H1 (cell line): ENCODE measurements at places on chromosomes 2 and 18.

DNA sequence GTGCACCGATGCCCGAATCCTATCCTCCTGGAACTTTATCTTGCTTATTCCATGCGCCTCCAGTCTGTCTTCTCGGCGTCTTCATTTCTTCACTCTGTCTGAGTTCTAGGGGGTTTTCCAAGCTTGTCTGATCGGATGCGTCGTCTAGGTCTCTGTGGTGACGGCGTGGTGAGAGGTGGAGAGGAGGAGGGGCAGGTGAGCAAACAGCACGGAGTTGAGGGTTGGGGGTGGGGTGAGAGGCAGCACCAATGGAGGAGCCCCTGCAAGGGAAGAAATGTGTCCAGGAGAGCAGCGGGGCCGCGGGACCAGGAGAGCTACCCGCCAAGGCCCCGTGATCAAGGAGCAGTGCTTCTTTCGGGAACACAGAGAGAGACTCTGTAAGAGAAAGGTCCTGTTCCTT, 131.3 kb upstream of the TWIST2 start:
- no peak for DNase-seq

GRCh38 chr2:28610583-28611201, 114.8 kb downstream of the PLB1 start:
- no peak for DNase-seq

- no peak for DNase-seq
Observed at GRCh38 chr2:64186699-64187605, 42.7 kb upstream of the PELI1 start.

- DNase-seq = no peak
Observed at GRCh38 chr2:155904720-155905119, 427.8 kb downstream of the NR4A2 start.
